SK-N-MC (cell line): ENCODE measurements at places on chromosomes 12 and 14.
A peak's percentile ranks its signal among the peaks of the same experiment; 100 is the strongest.

DNA sequence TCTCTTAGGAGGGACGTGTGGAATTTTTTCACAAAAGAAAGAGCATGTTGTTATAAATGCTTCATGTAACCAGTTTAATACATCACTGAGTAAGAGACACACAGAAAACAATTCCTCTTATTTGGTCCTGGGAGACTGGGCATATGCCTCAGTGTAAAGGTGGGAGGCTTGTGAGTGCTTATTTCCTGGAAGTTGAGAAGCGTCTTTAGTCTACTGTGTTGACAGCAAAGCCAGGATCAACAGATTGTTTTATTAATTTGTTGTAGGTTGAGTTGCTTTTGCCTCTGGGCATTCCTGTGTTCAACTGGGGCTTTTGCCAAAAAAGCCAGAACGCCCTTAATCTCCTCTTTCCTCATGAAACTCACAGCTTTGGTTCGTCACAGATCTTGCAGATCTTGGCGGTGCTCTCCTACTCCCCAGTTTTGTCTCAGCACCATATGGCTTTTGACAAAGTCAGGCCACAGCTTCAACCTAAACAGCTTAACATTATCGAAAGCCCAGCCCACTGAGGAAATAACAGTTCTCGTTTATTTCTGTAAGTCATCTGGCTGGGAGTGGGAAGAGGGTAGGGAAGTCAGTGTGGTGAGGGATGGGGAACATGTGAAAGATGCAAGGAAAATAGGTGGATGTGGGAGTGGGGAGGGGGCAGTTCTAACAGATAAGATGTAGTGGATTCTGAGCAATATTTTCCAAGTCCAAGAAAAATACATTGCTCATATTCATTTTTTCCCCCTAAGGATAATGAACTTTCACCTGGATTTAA is 227.2 kb downstream of the DACT1 start:
- no peak for DNase-seq

DNA sequence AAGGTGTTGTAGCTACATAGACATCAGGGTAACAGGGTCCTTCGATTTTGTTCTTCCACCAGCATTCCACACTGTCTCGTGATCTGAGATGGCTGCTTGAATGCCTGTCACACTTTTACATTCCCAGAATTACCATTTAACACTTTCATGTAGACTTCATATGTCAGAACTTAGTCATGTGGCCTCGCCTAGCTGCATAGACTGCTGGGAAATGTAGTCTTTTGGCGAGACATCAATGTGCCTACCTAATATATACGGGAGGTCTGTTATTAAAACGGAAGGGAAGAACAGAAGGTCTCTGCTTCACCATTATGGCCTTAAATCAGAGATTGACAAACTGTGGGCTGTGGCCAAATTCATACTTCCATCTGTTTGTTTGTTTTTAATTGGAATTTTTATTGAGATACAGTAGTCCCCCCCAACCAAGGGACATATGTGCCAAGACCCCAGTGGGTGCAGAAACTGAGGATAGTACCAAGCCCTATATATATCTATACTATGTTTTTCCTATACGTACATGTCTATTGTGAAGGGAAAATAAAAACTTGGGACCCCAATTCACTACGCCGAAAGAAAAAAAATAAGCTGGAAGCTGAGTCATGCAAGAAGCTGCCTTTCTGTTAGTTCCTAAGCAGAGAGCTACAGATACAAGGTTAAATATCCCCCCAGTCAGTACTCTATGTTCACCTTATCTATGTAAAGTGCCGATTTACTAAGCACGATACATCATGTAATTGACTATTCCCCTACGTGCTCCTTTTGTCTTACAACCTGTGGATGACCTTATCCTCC is 11.3 kb upstream of the HRK start:
- no peak for DNase-seq

DNA sequence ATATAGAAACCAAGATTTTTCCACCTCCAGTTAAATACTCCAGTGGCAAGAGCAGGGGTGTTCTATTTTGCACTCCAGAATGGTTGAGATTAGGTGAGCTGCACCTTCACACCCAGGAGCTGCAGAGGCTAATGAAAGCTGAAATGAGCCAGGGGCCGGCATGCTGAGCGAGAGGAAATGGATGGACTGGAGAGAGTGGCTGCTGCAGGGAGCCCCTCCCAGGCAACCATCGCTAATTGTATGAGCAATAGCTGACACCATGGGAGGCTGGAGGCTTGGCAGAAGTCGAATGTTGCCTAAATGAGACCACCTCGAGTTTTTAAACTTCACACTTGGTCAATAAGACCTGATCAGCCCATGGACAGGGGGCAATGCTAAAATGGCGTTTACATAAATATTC is 301.8 kb upstream of the TMPO start:
- no peak for DNase-seq

- DNase-seq, result peak; percentile 14
These were observed 19.3 kb downstream of the BRF1 start for GRCh38 chr14:105281371-105282097.

- DNase-seq, result peak; percentile 88
These were observed 122.9 kb upstream of the PLEKHA5 start for GRCh38 chr12:19006626-19007137.

- no peak for DNase-seq
These were observed 5.6 kb downstream of the MARCHF9 start for GRCh38 chr12:57760347-57760982.

GRCh38 chr14:101926620-101927019 is 37.8 kb upstream of the DYNC1H1 start:
- no peak for DNase-seq

DNA sequence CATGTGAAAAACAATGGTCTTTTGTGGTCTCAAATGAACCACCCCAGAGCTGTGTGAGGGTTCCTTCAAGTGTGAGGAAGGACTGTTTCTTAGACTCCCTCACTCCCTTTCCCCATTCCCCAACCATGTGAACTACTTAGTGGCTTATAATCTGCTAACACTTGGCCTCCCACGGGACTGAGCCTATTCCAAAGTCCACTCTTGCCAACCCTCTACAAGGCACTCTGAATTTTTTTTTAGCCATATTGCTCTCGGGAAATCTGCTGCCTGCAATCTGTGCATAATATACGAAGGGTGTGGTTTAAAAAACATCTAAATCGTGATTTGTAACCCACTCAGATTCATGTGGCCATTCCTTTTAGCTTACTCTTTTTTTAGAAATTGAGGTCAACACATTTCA is 2.6 kb downstream of the SVOP start:
- no peak for DNase-seq

- no peak for DNase-seq
These were observed 297.8 kb downstream of the ADGRD1 start for GRCh38 chr12:131251336-131252101.

DNA sequence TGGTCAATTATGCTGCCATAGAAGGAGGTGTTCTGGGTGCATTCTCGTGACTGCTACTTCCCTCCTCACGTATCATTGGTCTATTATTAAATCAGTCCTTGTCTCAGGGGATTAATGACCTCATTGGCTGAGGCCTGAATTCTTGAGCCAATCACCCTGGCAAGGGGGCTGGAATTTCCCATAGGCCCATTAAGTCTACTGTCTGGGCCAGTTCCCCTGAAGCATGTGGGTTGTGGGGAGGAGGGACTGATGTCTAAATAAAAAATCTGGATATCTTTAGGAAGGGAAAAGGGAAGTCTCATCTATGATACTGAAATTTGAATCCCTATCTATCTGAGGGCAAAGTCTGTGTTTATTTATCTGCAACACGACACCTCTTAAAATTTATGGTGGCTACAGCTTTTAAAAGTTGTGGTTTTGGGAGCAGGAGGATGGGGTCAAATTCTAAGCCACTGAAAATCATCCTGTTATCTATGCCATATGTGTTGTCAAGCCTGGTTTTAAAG is 71.9 kb downstream of the DYRK2 start:
- no peak for DNase-seq

GRCh38 chr12:96438330-96438729 is 38.1 kb upstream of the CDK17 start:
- DNase-seq, result no peak

- no peak for DNase-seq
These were observed 58.1 kb upstream of the SRSF5 start for GRCh38 chr14:69708586-69709560.

GRCh38 chr12:129028844-129029243 is 175.6 kb downstream of the GLT1D1 start:
- no peak for DNase-seq

DNA sequence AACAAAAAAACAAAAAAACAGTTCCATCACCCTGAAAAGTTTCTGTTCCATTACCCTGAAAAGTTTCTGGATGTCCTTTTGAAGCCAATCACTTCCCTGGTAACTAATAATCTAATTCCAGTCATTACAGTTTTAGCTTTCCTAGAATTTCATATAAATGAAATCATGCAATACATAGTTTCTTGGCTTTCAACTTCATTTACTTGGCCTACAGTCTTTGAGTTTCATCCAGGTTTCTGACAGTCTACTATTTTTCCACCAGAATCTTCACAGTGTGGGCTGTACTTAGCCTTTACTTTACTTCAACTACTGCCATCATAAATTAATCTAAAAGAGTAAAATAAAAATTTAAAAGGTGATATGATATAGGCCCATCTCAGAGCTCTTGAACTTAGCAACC is 55.5 kb downstream of the RPS6KA5 start:
- DNase-seq, result no peak

- DNase-seq, result no peak
These were observed 102.3 kb upstream of the DIO3 start for GRCh38 chr14:101458741-101459550.

- DNase-seq, result no peak
These were observed 331.7 kb downstream of the TMEM121 start for GRCh38 chr14:105857826-105858675.

- DNase-seq, result no peak
These were observed 14.9 kb downstream of the LTA4H start for GRCh38 chr12:96020314-96021003.

GRCh38 chr12:125267114-125267513 is 201.9 kb downstream of the AACS start:
- no peak for DNase-seq

DNA sequence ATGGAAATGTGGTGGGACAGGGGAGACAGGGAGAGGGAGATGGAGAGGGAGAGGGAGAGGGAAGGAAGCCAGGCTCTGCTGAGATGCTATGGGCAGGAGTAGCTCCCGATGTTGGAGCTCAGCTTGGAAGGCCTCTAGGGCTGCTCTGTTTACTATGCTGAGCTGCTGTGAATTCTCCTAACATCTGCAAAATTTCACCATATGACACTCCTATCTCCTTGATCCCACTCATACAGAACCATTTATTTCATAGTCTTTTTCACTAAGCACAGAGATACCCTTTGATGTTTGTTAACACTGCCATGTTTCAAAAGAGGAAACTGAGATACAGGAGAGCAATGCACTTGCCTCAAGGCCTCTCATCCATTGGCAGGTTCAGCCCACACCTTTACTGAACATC is 60.7 kb downstream of the C12orf75 start:
- no peak for DNase-seq
